ENCODE measurements at places on chromosomes 7 and 10.

DNA sequence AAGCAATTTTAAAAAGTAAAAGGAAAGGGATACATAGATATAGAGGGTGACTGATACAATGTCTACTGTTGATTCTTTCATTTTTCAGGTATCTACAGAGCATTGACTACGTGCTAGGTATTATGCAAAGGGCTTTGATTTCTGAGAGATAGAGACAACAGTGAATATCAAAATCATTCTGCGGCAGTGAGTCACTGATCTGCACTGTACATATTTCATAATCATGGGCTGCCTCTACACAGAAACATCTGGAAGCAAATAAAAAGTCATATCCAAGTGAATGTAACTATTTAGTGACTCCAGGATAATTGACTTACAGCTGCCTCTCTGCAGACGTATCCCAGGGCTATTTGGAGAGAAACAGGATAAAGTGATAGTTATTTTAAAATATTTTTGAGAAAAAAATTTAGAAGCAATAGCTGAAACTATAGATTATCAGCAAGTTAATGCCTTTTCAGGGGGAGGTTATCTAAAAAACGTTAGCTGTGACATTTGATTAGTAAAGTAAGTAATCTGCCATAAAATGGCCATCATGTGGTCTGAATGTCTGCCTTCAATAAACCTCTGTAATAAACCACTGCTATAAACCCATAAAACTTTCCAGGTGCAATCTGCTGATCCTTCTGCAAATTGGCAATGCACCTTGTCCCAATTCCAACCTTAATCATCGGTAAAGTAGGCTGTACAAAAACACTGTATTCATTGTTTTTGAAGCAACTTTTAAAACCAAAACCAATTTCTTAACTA lies 43.7 kb downstream of the CPXM2 start:
- no peaks in the 10 kb centered on the region for H3K4me1 ChIP-seq
- H3K4me3 ChIP-seq, result no peak overlapping the region
- H3K27ac ChIP-seq, result no peak overlapping the region
- no peak for DNase-seq
- H3K27me3 ChIP-seq, result no peaks in the 10 kb centered on the region

- H3K36me3 ChIP-seq, result no peaks in the 10 kb centered on the region
- no peaks in the 10 kb centered on the region for H3K27me3 ChIP-seq
- no peaks in the 10 kb centered on the region for H3K4me1 ChIP-seq
- H3K4me3 ChIP-seq, result no peak overlapping the region
- no peak for DNase-seq
- H3K27ac ChIP-seq, result no peak overlapping the region
These were observed 39.3 kb upstream of the GGCT start for GRCh38 chr7:30543813-30544525.

- H3K27ac ChIP-seq, result no peak overlapping the region
These were observed 569.1 kb downstream of the INHBA start for GRCh38 chr7:41133690-41134299.

DNA sequence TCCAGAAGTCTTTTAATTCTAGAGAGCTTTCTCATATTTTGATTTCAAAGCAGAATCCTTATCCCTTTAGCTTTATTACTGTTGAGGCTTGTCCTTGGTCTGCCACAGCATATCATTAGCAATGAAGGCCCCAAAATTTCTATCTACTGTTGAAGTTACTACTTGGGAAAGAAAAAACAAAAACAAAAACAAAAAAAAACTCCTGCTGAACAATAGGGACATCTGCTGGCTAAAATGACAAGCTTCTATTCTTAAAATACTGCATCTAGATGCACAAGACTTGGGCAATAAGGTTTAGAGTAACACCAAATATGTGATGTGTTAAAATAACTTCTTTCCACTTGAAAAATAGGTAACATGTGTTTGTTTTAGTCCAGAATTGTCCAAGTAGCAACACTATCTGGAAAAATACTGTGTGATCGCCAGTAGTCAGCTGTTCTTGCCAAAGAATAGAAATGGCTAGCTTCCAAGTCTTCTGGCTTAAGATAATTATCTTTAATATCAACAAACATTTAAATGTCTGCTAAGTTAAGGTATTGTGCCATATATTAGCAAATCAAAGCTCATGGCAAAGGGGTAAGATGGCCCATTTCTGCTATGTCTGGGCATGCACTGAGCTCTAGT lies 3.8 kb upstream of the DMTF1 start:
- no peak for DNase-seq
- no peaks in the 10 kb centered on the region for H3K27me3 ChIP-seq
- H3K4me1 ChIP-seq, result no peaks in the 10 kb centered on the region
- no peak overlapping the region for H3K27ac ChIP-seq

- no peaks in the 10 kb centered on the region for H3K27me3 ChIP-seq
- no peak overlapping the region for H3K27ac ChIP-seq
- H3K4me3 ChIP-seq, result no peak overlapping the region
- no peaks in the 10 kb centered on the region for H3K4me1 ChIP-seq
- no peaks in the 10 kb centered on the region for H3K36me3 ChIP-seq
- DNase-seq, result no peak
These were observed 9.9 kb downstream of the CNNM1 start for GRCh38 chr10:99339077-99339476.

DNA sequence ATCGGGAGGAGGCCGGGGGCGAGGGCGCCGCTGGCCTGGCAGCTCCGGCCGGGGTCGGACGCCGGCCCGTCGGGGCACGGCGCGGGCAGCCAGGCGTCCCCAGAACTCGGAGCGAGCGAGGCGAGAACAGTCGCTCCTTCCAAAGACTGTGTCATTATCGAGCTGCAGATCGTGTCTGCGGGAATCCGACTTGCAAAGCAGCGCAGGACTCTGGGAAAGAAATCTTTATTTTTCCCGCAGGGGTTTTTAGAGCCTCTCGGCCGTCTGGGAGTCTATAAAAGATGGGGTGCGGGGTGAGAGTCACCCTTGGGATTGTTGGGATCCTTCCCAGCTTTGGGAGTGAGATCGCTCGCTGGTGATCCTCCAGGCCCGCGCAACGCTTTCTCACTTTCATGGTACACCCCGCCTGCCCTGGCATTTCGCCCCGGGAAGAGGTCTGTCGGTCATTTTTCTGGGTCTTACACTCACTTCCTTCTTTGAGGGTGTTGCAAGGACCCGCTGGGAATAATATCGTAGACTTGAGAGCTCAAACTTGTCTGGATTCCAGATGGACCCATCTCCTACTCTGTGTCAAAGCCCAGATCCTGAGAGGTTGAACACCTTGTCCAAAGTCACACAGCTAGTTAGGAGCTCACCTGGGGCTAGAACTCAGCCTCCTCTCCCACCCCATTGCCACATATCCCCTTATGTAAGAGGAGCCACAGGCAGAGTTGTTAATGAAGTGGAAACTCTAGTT lies 1.0 kb downstream of the UBTD1 start:
- DNase-seq, result no peak
- peaks cover 16% of the 10 kb centered on the region for H3K27me3 ChIP-seq
- peaks cover 7% of the 10 kb centered on the region for H3K4me1 ChIP-seq
- H3K36me3 ChIP-seq, result no peaks in the 10 kb centered on the region

GRCh38 chr7:71682841-71683781 lies 551.2 kb downstream of the GALNT17 start:
- H3K4me3 ChIP-seq, result no peak overlapping the region
- H3K4me1 ChIP-seq, result no peaks in the 10 kb centered on the region
- no peaks in the 10 kb centered on the region for H3K36me3 ChIP-seq
- peak; percentile 13 for DNase-seq
- H3K27me3 ChIP-seq, result no peaks in the 10 kb centered on the region
- no peak overlapping the region for H3K27ac ChIP-seq

- H3K4me3 ChIP-seq, result no peak overlapping the region
- no peaks in the 10 kb centered on the region for H3K4me1 ChIP-seq
- no peak for DNase-seq
- H3K36me3 ChIP-seq, result peaks cover 3% of the 10 kb centered on the region
- no peaks in the 10 kb centered on the region for H3K27me3 ChIP-seq
These were observed 90.5 kb downstream of the WIPF3 start for GRCh38 chr7:29896685-29897411.

GRCh38 chr7:158255156-158255555 lies 332.5 kb downstream of the PTPRN2 start:
- H3K27me3 ChIP-seq, result no peaks in the 10 kb centered on the region
- no peak overlapping the region for H3K4me3 ChIP-seq
- H3K27ac ChIP-seq, result no peak overlapping the region

DNA sequence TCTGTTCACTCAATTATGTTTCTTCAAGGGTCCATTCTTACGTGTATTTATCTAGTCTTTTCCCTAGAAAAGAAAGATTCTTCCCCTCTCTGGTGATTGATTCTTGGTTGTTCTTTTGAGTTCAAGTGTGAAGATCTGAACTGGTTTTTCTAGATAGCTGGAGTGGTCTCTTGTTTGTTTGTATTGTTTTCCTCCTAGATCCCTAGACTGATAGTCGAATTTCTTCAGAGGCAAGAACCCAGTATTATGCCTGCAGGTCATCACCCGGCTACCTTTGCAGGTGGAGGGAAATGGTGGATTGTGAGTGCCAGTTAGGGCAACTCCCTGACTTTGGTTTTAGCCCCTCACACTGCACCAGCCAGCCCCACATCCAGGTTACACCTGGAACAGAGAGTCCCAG lies 2.2 kb upstream of the RSU1 start:
- DNase-seq, result no peak
- no peaks in the 10 kb centered on the region for H3K27me3 ChIP-seq
- no peak overlapping the region for H3K4me3 ChIP-seq
- H3K4me1 ChIP-seq, result no peaks in the 10 kb centered on the region
- H3K27ac ChIP-seq, result no peak overlapping the region
- H3K36me3 ChIP-seq, result no peaks in the 10 kb centered on the region

GRCh38 chr10:11145495-11145855 lies 127.8 kb downstream of the CELF2 start:
- H3K36me3 ChIP-seq, result no peaks in the 10 kb centered on the region
- no peak overlapping the region for H3K27ac ChIP-seq
- no peak overlapping the region for H3K4me3 ChIP-seq
- H3K27me3 ChIP-seq, result no peaks in the 10 kb centered on the region

- no peak overlapping the region for H3K27ac ChIP-seq
- no peaks in the 10 kb centered on the region for H3K27me3 ChIP-seq
- DNase-seq, result no peak
These were observed 73.4 kb upstream of the ZNF722 start for GRCh38 chr7:63925262-63925625.

DNA sequence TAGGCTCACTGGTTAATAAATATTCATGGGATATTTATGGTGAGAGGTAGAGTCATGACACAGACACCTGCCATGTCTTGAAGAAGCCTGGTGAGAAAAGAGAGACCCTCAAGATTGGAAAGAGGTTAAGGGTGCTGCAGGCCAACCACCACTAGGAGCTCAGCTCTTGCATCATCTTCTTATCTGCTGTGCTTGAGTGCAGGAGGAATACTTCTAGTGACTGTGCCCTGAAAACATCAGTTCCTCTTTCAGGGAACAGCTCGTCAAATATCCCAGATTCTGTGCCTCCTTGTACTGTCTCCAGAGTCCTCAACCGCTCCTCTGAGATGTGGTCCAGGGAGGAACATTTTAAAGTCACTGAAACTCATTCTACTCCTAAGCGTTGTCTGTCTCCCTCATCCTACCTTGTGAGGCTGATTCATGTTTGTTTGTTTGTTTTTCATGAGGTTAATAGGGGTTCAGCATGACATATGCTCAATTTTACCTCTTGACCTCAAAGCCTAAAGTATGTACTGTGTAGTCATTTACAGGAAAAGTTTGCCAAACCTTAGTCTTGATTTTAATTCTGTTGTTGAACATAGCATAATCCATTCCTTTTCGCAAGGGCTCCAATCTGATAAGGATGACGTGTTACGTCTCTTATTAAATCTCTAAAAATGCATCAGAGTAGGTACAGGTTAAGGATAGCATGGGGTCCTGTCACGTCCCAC lies 293.1 kb downstream of the C7orf25 start:
- H3K36me3 ChIP-seq, result no peaks in the 10 kb centered on the region
- H3K27me3 ChIP-seq, result no peaks in the 10 kb centered on the region
- H3K4me3 ChIP-seq, result no peak overlapping the region

DNA sequence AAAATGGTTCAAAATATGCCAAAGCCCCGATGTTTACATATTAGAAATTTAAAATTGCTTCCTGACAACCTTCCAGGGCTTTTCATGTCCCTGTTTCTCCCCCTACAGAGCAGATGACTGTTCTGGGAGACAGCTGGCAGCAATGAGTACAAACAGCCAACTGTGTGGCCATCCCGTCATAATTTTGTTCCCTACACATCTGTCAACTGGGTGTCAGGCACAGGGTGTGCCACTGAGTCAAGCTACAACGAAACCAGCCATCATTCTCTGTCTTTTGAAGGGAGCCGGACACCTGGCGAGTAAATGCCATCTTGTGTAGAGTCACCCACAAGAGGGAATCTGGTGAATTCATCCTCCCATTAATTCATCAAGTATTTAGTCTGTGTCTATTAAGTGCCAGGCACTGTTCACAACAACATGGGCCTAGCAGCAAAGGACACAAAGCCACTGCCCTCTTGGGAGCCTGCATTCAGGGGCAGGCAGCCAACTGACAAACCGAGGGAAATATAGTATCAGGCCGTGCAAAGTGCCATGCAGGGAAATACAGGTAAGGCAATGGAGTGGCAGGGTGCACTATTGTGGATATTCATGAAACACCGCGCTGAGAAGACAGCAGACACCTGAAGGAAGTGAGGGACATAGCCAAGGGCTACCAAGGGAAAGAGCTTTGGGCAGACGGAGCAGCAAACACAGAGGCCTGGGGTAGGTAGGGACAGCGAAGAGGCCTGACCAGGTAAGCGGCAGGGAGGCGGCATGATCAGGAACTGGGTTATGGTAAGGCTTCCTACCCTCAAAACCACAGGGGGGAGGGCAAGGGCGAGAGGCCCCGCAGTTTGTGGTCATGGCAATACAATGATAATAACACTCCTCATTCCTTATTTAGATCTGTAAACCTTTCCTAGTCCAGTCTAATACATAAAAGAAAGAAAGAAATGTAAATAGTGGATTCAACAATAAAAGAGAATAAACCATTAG lies 213.6 kb downstream of the FAM107B start:
- H3K27me3 ChIP-seq, result no peaks in the 10 kb centered on the region
- no peak overlapping the region for H3K27ac ChIP-seq
- DNase-seq, result no peak
- H3K36me3 ChIP-seq, result no peaks in the 10 kb centered on the region
- H3K4me3 ChIP-seq, result no peak overlapping the region

DNA sequence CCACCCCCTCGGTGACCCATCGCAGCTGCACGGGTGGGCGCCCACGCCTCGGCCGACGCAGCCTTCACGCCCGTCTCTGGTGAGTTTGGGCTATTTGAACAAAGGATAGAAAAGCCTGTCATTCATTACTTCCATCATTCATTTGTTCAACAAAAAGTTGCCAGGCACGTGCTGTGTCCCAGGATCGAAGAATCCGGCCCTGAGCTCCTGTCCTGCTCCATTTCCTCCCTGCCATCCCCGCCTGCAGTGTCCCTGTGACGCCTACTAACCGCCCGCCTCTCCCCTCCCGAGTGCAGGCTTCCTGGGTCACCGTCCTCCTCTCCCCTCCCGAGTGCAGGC lies 340.1 kb downstream of the WDR37 start:
- H3K27me3 ChIP-seq, result no peaks in the 10 kb centered on the region
- H3K36me3 ChIP-seq, result no peaks in the 10 kb centered on the region
- H3K27ac ChIP-seq, result no peak overlapping the region
- H3K4me1 ChIP-seq, result no peaks in the 10 kb centered on the region
- DNase-seq, result no peak

Data from H1 (cell line).